CD14-positive monocyte (primary cell): ENCODE measurements at places on chromosomes 7 and 10.

DNA sequence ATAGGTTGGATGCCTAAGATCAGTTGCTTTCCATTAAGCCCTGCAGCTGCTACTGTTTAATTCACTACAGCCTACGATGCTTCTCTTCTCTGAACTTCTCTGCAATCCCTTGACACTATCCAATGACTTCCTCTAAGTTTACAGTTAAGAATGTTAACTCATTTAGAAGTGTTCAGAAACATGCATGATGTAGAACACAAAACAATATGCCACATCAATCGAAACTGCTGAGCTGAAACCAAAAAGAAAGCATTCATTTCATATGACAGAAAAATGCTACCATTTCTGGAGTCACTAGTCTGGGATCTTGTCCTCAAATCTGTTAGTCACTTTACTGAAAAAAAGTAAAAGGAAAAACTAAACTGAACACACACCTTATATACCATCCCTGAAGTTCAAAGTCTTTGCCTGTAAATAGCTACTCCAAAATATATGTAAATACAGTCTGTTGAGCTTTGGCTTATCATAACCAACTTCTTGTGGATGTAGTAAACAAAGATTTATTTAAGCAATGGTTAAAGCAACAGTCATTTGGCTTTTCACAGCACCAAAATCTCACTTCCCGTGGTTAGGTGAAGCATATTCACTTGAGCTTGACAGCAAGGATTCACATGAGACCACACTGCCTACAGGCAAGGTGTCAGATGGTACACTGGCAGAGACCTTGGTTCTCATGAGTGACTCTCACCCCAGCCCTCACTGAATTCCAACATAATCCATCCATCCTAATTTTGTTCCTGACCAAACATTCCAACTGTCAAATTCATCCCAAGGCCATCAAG lies 187.0 kb downstream of the PPP1R17 start:
- DNase-seq, result no peak

DNA sequence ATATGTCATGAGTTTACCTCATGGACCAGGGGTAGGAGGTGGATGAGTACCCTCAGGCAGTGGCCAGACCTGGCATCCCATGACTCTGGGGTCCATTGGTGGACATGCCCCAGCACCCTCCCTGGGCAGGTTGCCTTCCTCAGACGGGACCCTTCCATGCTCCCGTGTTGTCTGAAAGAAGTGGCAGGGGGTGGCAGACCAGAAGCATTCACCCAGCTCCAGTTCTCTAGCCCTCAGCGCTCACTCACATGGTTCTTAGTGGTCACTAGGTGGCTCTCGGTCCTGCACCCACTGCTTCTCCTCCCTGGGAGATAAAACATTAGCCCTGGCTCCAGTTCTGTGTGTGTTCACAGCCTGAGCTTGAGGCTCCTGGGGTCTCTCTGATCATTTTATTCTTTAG lies 6.0 kb downstream of the RBP3 start:
- DNase-seq, result no peak

- DNase-seq, result no peak
Observed at GRCh38 chr7:150620617-150621371, 11.4 kb downstream of the GIMAP6 start.

GRCh38 chr10:49136525-49136924 lies 2.7 kb upstream of the FAM170B start:
- no peak for DNase-seq

DNA sequence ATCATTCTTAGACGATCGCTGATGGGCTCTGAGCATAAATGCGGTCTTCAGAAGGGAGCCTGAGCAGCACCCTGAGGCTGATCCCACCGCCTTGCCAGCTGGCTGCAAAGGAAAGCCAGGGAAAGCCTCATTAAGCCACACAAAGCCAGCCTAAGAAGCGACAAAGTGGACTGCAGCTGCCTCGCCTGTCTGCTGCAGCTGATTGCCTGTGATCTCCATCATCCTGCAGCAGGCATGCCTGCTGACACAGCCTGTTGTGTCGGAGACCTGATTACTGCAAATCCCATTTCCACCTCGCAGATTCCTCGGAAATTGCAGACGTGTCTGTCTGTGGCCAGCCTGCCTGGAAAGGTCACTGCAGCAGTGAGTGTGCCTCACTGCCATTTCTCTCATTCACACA lies 1087.0 kb upstream of the AUTS2 start:
- no peak for DNase-seq

- DNase-seq, result no peak
Observed at GRCh38 chr10:86963341-86963919, 4.9 kb upstream of the ADIRF start.
